NCI-H146 (cell line): ENCODE measurements at places on chromosomes 5 and 9.

DNA sequence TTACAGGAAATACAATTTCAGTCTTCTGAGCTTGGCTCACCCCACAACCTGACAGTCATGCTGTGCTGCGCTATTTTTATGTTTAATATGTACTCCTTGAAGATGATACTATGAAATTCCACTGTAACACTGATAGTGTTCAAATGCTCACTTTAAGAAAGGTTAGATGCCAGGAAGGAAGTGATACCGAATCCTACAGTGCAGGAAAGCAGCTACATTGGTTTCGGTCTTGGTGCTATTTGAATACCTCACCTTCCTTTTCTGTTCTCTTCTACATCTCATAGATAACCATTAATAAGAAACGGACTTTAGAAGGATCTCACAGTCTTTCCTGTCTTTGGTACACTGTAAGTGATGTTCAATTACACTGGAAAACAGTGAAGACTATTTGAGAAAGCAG lies 117.6 kb downstream of the SEMA5A start:
- DNase-seq: no peak

- no peak for DNase-seq
Observed at GRCh38 chr9:27404661-27405060, 107.7 kb upstream of the EQTN start.

GRCh38 chr5:22541037-22541436 lies 312.1 kb downstream of the CDH12 start:
- DNase-seq: peak; percentile 23

- DNase-seq: no peak
Observed at GRCh38 chr9:130782886-130783530, 52.0 kb upstream of the ABL1 start.

GRCh38 chr9:137715321-137715720 lies 96.5 kb downstream of the EHMT1 start:
- no peak for DNase-seq

GRCh38 chr9:89773170-89773569 lies 168.4 kb downstream of the GADD45G start:
- DNase-seq: no peak

GRCh38 chr9:33620738-33621439 lies 96.8 kb downstream of the ANKRD18B start:
- DNase-seq: no peak

GRCh38 chr9:69180670-69181069 lies 6.6 kb downstream of the TJP2 start:
- DNase-seq: peak; percentile 16

GRCh38 chr5:106311230-106311915 lies 1359.4 kb downstream of the EFNA5 start:
- DNase-seq: no peak

- DNase-seq: peak; percentile 5
Observed at GRCh38 chr5:131386779-131387178, 122.9 kb downstream of the CDC42SE2 start.

DNA sequence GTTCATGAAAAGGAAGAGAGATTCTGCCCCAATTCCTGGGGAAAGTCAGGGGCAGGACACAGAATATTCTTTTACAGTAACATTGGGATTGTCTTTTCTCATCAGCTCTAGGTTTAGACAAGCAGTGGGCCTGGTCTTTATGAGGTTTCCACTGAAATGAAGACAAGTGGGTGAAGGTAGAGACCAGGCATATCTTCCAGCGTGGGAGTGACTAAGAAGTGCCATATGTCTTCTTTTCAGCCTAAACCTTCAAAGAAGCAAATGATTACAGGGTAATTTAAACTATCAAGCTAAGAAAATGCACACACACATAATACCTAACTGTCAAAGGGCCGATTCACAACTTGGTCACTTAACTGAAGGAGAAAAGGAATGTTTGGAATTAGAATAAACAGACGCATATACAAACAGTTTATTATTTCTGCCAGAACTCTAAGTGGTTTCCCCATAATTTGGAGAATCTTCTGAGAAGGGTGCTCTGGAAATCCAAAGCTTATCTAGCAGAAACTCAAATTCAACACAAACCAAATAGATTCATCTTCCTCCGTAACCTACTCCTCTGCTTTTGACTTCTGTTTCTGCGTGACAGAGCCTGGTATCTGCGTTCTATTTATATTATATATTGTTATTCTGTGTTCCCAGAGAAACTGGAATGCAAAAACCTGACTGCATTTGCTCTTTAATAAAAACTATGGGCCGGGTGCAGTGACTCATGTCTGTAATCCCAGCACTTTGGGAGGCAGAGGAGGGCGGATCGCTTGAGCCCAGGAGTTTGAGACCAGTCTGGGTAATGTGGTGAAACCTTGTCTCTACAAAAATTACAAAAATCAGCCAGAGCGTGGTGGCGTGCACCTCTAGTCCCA lies 22.0 kb upstream of the TEK start:
- no peak for DNase-seq

- no peak for DNase-seq
Observed at GRCh38 chr9:13386935-13387733, 107.6 kb upstream of the MPDZ start.

DNA sequence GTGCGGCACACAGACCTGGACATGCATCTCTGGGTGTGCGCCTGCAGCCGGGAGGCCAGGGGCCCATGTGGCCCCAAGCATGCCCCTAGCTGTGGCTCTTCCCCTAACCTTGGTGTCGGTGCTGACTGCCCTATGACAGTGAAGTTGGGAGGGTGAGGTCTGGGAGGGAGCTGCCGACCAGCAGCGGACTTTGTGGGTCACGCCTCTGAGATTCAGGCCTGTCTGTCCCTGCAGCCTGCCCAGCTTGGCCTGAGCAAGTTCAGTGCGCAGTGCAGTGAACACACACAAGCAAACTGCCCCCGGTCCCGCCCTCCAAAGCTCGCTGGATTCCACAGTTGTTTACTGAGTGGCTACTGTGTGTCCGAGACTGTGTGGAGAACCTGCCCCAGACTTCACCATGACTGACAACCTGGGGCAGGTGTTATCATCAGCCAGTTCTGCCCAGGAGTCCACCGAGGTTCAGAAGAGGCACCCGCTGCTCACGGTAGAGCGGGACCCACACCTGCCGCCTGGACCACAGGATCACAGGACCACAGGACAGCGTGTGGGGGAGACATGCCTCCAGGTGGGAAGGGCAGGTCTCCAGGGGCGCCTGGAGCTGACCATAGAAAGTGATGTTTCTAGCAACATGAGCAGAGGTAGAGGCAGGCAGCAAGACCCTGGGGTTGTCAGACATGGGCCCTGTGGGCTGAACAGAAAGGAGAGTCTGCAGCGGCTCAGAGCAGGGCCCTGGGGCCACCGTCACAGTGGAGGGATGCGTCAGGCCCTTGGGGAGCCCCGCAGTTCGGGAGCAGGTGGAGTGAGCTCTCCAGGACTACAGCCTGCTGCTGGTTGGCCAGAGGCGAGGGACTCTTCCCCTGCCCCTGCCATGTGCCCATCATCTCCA lies 105.1 kb downstream of the PHF2 start:
- DNase-seq: peak; percentile 4
